ENCODE measurements at places on chromosomes 4 and X.

GRCh38 chr4:64538219-64538618 lies 129.0 kb upstream of the TECRL start:
- no peak for DNase-seq

GRCh38 chr4:26692014-26692726 lies 108.3 kb downstream of the TBC1D19 start:
- no peak for DNase-seq

DNA sequence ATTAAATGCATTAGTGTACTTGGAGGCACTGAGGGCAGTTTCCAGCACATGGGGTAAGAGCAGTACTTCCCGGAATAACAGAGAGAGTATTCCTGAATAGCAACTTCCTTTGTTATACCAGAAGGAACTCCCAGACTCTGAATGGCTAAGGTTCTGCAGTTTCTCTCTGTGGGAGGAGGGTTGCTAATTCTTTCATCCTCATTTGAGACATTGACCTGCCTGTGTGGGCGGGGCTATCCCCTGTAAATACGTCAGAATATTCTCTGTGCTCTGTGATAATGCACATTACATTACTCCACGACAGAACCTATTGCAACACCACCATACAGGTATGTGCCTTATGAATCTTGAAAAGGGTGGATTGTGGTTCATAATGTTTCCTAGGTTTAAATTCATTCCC lies 52.7 kb downstream of the SPINK2 start:
- DNase-seq, result no peak

DNA sequence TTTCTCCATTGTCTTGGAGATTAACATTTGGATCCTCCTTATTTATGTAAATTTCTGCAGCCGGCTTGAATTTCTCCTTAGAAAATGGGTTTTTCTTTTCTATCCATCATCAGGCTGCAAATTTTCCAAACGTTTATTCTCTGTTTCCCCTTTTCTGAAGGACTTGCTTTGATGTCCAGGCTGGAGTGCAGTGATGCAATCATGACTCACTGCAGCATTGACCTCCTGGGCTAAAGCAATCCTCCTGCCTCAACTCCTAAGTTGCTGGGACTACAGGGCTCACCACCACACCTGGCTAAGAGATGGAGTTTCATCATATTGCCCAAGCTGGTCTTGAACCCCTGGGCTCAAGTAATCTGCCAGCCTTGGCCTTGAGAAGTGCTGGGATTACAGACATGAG lies 144.0 kb upstream of the ZXDB start:
- no peak for DNase-seq

DNA sequence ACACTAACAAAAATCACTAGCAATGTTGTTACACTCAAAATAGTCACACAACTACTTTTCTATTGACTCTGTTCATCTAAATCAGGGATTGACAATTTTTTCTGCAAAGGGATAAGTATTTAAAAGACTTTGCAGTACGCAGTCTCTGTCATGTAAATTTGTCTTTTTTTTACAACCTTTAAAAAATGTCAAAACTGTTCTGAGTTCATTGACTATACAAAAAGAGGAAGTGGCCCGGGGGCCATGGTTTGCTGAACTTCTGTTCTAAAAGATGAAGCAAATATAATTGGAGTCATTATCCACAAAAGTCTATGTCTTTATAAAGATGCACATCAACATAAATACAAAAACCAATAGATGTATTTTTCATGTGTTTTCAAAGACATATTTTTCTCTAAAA lies 1310.3 kb downstream of the RPA4 start:
- DNase-seq, result no peak

GRCh38 chr4:128227991-128228571 lies 59.5 kb downstream of the PGRMC2 start:
- no peak for DNase-seq

GRCh38 chr4:107114059-107114458 lies 77.9 kb upstream of the DKK2 start:
- DNase-seq, result no peak

DNA sequence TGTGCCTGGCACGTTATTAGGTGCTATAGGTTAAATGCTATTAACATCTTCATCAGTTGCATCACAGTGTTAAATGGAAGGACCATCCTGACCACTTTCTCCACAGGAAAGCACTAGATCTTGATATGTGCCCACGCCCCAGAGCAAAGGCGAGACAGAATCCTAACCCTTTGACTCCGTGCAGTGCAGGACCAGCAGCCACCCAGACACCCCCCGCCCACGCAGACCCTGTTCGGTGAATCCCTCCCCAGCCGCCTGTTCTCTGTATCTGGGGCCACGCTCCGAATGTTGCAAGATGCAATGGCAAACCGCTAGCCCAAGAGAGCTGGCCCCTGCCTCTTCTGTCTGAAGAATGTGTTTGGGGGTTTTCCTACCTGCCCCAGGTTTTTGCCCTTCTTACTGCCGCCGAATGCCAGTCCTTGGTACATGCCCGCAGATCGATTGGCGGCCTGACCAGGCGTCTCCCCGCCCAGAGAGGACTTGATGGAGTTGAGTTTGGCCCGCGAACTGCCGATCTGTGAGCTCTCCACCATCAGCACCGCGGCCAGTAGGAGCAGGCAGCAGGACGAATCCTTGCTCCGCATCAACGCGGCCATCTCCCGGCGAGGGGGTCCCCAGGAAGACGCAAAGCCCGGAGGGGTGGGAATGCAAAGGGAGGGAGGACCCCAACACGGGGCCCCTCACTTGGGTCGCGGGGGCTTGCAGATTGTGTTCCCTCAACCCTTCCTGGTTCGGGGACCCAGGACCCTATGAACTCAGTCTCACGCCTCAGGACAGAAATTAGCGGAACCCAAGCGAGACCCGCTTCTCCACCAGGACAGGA lies 906 bp downstream of the DKK2 start:
- DNase-seq, result no peak

GRCh38 chrX:20729416-20729815 lies 462.7 kb upstream of the RPS6KA3 start:
- DNase-seq, result no peak

- no peak for DNase-seq
These were observed 287.8 kb downstream of the RAPGEF2 start for GRCh38 chr4:159390648-159391047.

DNA sequence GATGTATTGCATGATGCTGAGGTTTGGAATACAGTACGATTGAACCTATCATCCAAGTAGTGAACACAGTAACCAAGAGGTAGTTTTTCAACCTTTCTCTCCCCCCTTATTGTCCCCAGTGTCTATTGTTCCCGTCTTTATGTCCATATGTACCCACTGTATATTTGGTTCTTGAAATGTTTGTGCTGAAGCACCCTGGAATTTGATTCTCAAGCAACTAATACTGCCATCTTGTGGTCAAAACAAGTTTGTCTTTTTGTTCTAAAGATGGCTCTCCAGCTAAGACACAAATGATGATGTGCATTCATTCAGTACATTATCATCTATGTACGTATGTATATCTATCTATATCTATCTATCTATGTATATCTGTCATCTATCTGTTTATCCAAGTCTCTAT lies 33.5 kb upstream of the DCX start:
- DNase-seq, result peak; percentile 5

DNA sequence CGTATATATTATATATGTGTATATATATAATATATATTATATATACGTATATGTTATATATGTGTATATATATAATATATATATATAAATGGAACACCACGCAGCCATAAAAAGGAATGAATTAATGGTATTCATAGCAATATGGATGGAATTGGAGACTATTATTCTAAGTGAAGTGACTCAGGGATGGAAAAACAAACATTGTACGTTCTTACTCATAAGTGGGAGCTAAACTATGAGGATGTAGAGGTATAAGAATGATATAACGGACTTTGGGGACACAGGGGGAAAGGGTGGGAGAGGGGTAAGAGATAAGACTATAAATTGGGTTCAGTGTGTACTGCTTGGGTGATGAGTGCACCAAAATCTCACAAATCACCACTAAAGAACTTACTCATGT lies 1388.9 kb downstream of the C4orf33 start:
- no peak for DNase-seq

DNA sequence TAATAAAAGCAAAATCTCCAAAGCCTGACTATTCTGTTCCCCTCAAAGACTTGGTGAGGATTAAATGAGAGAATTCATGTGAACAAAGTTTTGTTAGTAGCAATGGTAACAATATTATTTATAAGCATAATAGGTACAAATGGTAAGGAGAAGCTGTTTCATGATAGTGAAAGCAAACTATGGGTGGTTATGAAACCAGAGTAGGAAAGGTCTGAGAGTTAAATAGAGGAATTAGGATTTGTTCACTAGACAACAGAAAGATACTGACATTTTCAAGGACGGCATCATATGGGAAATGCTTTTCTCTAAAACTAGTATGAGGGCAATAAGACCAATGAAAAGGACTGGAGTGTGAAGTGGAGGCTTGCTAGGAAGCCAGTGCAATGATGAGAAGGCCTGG lies 128.6 kb upstream of the FTHL17 start:
- DNase-seq, result no peak

DNA sequence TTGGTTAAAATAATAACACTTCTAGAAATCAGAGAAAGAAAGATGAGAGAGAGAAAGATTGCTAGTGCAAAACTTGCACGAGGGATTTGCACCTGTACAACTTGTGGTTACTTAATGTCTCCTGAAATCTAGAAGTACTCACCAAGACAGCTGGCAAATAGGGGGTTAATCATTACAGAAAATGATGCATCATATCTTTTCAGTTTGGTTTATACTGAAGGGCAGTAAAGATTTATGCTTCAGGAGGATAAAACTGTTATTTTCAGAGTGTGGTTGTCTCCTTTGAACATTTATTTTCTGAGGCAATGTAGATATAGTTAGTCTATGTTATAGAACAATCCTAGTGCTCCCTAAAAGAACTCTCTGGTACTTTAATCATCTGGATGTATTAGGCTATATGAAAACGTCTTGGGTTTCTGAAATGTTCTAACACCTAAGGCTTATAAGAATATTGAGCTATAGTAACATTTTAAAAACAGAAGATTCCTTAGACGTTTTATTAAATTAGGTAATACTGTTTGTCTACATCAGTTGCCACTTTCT lies 13.3 kb downstream of the ATOH1 start:
- DNase-seq, result no peak

- no peak for DNase-seq
These were observed 133.0 kb upstream of the RASGEF1B start for GRCh38 chr4:81604683-81605218.

DNA sequence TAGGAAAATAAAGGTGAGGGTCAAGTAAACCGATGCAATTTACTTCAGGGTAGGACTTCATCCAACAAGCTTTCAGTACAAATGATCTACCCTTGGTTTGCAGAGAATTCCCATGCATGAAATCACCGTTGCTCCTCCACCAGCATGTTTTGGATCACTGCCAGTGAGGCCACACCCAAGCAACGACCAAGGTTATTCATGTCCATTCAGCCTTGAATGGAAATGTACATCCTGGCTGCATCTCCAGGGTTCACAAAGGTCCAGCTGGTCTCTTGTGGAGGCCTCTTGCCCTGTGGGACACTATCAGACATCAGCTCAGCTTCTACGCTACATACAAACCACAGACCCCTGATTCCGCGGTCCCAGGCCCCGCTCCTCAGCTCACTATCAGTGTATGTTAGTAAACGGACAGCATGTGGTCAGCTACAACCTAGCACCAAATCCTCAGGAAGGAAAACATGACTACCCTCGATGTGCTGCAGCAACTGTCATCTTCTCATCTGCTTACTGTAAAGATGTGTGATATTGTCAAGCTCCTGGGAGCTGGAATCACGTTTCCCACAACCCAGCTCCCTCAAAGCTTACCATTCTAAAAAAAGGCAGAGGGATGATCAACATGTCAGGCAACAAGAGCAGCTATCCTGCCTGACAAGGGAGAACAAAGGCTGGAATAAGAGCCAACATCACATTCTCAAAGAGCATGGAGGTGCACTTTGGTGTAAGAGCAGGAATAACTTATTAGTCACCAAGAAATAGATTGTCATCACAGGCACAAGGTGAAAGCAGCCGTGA lies 4.9 kb downstream of the LYAR start:
- no peak for DNase-seq

DNA sequence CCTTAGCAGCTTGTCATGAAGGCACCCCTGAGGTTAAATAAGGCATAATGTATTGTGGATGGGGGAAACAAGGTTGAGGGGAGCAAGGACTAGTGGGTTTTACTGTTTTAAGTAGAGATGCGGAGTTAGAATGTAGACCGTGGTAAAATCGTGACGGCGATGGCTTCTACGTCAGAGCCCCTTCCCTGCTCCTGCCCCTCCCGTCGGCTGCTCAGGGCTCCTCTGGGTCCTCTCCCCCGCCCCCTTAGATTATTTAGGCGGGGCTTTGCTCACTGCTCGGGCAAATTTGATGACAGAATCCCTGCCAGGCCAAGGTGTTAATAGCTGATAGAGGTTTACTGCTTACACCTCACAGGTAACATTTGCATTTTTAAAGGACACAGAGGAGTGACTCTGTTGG lies 2.3 kb downstream of the FRMPD3 start:
- DNase-seq, result no peak

- no peak for DNase-seq
These were observed 60.4 kb downstream of the PPEF2 start for GRCh38 chr4:75841641-75842520.

GRCh38 chr4:52001616-52002015 lies 18.5 kb downstream of the LRRC66 start:
- DNase-seq, result no peak

DNA sequence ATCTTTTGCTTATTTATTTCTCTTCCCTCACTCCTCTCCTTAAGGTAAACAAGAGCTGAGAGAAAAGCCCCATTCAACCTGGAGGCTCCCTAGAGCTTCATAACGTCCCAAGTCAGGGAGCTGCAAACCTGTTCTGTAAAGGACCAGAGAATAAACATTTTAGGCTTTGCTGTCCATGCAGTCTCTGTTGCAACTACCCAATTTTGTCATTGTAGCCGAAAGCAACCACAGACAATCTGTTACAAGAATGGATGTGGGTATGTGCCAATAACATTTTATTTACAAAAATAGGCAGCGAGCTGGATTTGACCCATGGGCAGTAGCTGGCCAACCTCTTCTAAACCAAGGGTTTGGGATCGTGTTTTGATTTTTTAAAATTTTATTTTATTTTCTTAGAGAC lies 71.3 kb upstream of the TBL1X start:
- no peak for DNase-seq

DNA sequence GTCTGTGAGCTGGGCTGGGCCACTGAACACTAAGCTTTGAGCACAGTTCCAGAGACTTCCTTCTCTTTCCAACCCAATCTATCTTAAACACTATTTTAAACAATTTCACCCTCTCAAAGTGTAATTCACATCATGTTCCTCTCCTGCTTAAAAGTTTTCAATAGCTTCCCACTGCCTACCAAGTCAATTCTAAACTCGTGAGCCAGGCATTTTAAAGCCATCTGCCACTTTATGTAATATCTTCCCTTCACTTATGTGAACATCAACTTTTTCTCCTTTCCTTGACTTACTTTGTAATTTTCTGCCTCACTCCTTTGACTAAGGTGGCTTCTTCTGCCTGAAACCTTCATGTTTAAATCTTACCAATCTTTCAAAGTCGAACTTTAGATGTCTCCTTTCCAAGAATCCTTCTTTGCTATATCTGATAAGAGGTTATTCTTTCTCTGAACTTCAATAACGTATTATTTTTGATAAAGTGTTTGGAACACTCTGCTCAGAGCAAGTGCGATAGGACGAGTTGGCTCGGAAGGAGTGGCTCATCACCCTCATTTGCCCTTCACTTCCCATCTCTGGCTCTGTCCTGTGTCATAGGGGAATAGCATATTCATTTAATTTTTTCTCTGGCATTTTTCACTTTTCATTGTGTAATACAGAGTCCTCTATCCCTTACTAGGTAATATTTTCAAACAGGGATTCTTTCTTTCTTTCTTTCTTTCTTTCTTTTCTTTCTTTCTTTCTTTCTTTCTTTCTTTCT lies 13.0 kb upstream of the SPARCL1 start:
- no peak for DNase-seq

- DNase-seq, result no peak
These were observed 81.7 kb upstream of the BMP2K start for GRCh38 chr4:78694457-78694787.

Measured in D721Med (cell line).